Testis (tissue), 5 donors: ENCODE measurements at places on chromosomes 3 and 15. TPM values are rescaled to one million over a fixed set of nuclear protein-coding genes. Genes with fewer than 3 reads are reported as not detected.

Gene CA12
- 0.55 TPM for total RNA-seq

Gene CAND2
- total RNA-seq = 118 TPM

Gene PDE8A
- 67.8 TPM for total RNA-seq

Gene NAA80
- total RNA-seq = 79.4 TPM

Gene CATSPER2
- total RNA-seq = 29.7 TPM

Gene EIF4A2
- 283 TPM for total RNA-seq

Gene GJD2
- total RNA-seq = not detected

Gene COL6A5
- 2.0 TPM for total RNA-seq

Gene ERICH6
- total RNA-seq = 9.7 TPM

Gene SPATA12
- total RNA-seq = 10.2 TPM

Gene RAB5A
- total RNA-seq = 55.6 TPM

Gene SLC27A2
- 2.2 TPM for total RNA-seq

Gene POPDC2
- total RNA-seq = 5.7 TPM
